ENCODE measurements at places on chromosomes 7 and 10.

DNA sequence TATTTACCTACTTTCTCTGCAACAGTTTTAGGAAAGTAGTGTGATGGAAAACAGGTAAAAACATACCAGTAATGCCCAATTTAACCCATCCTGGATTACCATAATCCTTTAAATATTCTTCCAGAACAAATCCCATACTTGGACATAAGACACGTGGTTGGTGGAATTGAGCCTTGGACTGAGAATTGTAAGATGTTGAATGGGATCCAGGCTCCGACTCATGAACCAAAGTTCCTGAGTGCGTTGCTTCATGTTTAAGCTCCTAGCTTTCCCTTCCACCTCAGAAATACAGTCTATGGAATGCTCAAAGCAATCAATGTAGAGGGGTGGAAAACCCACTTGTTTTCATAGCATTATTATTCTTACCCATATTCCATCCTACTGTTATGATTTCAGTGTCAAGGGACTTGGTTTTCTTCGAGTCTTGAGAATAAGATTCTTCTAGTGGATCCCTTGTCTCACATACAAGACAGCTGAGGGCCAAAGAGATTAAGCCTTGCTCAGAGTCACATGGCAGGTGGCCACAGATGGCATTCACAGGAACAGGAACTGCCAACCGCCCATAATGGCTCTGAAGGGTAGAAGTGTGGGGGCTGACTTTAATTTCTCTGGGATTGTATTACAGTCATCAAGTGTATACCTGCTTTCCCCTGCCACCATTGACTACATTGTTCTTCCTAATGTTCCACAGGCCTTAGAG, 171.2 kb downstream of the GFRA1 start:
- no peak for DNase-seq

DNA sequence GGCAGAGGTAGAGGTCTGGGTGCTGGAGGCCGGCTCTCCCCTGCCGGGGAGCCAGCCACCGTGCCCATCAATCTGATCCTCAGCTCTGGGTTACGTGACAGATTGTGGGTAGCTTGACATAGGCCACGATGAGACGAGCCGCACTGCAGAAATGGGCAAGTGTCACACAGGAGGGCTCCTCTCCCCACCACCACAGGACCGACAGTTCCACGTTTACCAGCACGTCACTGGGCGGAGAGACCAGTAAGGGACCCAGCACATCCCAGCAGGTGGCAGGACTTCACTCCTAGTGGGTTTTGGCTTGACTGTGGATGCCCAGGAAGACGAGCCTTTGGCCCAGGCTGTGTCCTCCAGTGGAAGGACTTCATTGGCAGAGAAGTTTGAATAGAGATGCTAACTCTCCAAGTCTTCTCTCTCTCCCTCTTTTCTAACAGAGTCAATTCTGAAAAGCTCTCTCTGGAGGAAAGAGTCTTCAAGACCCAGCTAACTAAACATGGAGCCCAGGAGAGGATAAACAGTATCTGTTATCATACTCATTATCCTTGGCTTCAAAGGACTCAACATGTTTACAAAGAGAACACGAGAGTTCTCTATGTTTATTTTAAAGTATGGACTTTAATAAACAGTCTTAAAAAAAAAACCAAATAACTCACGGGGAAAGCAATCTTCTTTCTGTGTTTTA, 129.3 kb upstream of the JCAD start:
- no peak for DNase-seq

- DNase-seq, result no peak
Measured at GRCh38 chr10:3636356-3637181, 148.4 kb downstream of the KLF6 start.

GRCh38 chr7:155145477-155146255, 75.5 kb downstream of the HTR5A start:
- no peak for DNase-seq

All from stimulated activated naive B cell treated with anti-CD40 and anti-IgM and Interleukin-4, amounts not matched to agents 10 μg/mL and 1 μg/mL and 100 μg/mL, for 72 hours (primary cell).